ENCODE measurements at places on chromosomes 1 and 21.

DNA sequence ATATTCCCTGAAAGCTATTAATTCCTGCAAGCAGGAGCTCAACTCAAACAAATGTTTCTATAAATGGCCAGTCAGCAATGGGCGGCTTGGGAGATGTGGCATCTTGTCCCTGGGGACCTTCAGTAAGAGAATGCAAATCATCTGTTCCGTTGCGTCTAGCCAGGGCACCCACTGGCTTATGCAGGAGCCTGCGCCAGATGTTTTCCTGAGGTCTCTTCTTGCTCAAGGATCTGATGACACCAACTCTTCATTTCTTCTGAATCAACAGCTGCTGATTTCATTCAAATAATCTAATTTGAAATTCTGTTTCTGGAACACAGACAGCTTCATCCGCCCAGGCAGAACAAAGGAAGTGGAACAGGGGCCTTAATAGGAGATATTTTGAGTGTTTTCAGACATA is 70.0 kb upstream of the AJAP1 start:
- DNase-seq: no peak

- no peak for DNase-seq
Measured at GRCh38 chr1:29971703-29972102, 735.4 kb downstream of the PTPRU start.

DNA sequence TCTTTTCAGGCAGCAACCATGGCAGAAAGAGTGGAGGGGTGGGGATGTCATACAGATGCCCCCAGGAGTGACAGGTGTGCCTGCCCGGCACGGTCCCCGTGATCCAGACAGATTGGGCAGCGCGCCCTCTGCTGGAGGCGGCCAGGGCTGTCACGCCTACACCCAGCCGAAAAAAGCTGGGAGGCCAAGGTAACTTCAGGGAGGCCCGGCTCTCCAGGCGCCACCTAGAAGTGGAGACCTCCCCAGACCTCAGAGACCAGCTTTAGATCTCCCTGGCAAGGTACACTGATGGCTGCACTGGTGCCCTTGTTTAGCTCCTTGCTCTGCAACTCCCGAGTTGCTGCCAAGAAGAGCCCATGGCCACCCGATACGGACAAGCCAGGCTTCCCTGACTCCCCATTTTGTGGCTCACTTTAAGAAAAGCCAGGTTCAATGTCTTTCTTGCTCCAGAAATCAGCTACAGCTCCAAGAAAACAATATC is 6.6 kb downstream of the GOLT1A start:
- peak; percentile 55 for DNase-seq

DNA sequence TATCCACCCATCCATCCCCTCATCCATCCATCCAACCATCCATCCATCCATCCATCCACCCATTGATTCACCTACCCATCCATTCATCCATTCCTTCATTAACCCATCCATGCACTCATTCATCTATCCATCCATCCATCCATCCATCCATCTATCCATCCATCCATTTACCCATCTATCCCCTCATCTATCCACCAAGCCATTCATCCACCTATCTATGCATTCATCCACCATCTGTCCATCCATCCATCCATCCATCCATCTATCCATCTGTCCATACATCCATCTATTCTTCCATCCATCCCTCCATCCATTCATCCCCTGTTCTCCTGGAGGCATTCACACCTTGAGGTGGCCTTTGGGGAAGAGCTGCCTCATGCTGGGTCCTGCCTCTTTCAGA is 107.0 kb downstream of the PRDM16 start:
- DNase-seq: no peak

GRCh38 chr1:51484591-51484990 is 34.5 kb downstream of the EPS15 start:
- no peak for DNase-seq

DNA sequence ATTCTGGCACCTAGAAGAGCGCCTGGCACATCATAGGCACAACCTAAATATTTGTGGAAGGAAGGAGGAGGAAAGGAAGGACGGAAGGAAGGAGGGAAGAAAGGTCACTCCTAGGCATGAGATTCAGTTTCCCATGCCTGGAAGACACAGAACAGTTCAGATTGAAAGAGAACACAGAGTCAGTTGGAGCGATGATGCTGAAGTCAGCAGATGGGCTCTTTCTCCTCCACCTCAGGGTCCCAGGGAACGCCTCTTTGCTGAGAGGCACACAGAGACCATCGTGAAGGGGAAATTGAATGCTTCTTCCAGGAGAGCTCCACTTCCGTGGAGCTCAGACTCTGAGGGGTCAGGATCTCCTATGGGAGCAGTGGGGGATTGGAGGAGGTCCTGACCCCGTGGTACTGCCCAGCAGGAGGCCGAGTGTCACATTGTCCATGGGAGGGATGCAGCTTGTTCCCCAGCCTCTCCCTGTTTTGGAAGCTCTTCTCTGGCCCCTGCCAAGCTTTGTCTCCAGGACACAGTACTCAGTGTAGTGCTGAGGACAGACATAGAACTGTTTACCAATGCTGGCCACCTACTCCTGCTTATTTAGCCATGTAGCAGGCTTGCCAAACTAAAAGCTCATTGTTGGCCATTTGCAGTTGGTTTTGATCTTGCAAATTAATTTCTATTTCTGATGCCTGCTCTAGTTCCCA is 2.4 kb downstream of the MYBPHL start:
- DNase-seq: peak; percentile 43

GRCh38 chr1:39626646-39627045 is 12.8 kb downstream of the HEYL start:
- no peak for DNase-seq

DNA sequence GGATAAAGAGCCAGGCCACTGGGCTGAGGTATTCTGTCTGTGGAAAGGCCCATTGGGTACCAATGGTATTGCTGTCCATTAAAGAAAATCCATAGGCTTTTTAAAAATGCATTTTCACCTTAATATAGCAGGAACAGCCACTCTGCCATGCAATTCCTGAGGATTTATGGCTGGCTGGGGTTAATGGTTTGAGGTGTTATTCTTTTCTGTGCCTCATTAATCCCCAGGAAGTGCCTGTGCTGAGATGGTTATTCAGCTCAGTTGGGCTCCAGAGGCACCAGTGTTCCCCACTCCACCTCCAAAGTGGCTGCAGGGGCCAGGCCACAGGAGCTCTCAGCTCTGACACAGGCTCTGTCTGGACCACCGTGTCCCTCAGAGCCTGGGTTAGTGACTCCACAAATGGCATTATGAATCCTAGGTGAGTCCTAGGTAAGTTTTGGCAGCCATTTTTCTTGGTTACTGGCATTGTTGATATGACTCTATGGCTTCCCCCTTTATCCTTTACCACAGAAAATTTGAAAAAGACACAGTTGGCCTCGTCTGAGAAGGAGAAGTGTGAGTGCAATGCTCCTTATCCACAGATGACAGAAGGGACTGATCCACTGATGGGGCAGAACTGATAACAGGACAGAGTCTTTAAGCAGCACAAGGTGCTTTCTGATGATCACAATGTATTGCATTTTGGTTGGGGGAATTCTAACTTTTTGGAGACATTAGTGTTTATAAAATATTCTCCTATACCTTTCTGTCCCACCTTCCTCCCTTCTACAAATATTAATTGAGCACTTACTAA is 2.2 kb upstream of the PAPPA2 start:
- DNase-seq: no peak

GRCh38 chr1:44598167-44598566 is 76.1 kb downstream of the TMEM53 start:
- DNase-seq: no peak

DNA sequence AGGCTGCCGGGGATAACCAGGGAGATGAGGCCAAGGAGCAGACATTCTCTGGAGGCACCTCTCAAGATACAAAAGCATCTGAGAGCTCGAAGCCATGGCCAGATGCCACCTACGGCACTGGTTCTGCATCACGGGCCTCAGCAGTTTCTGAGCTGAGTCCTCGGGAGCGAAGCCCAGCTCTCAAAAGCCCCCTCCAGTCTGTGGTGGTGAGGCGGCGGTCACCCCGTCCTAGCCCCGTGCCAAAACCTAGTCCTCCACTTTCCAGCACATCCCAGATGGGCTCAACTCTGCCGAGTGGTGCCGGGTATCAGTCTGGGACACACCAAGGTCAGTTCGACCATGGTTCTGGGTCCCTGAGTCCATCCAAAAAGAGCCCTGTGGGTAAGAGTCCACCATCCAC is 19.4 kb upstream of the SH3D21 start:
- DNase-seq: no peak

DNA sequence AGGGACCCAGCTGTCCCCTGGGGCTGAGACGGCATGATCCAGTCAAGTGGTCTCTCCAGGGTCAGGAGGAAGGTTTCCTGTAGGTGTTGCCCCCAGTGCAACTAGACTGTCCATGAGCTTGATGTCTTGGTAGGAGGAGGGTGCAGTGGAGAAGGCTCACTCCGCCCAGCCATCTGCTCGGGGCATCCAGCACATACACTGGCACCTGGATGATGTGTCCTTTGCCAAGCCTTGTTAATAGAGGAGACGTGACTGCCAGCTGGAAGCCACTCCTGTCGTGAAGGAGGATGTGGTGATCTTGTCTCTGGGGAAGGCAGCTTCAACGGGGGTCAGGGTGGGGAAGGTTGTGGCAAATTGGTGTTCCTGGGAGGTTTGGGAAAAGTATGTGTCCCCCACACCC is 6.2 kb downstream of the DISP3 start:
- no peak for DNase-seq

- DNase-seq: no peak
Measured at GRCh38 chr1:210750468-210750867, 383.5 kb downstream of the KCNH1 start.

DNA sequence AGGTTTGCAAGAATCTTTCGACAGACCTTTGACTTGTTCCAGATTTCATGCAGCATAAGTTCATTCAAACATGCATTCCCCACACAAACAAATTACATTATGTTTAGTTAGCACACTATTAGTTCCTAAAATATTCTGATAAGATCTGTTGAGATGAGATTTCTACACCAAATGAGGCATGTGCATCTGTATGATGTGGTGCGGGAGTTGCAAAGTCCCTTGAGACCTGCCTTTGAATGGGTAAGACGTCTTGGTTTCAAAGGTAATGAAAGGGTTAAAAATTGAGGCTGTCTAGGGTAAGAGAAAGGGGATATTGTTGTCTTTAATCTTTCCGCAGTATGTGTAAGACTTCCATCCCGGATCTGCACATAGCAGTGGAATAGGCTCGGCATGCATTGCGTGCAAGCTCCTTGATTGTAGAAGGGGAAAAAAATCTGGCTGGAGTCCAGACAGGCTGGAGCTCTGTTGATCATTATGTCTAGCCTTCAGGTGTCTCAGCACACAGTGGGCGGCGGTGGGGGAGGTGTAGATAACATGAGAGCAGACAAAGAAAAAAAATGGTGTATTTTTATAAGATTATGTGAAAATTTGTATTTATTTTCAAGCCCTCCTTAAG is 296.6 kb downstream of the PTPRC start:
- DNase-seq: peak; percentile 33

DNA sequence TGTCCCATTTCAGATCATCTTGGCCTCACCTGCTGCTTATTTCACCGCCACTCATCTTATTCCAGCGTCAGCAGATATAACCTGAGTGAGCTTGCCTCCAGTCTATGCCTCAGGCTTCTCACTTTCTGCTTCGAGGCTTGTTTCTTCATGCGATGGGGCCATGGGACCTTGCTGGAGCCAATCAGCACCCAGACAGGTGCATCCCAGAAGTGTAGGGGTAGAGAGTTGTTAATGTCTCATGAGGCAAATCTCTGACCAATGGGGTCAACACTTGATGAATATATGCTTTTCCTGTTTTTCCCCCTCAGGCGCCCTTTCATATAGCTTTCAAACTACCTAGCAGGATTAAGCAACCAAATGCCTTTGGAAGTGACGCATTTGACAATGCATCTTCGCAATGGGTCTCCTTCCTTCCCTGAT is 935 bp upstream of the YIPF1 start:
- DNase-seq: no peak

DNA sequence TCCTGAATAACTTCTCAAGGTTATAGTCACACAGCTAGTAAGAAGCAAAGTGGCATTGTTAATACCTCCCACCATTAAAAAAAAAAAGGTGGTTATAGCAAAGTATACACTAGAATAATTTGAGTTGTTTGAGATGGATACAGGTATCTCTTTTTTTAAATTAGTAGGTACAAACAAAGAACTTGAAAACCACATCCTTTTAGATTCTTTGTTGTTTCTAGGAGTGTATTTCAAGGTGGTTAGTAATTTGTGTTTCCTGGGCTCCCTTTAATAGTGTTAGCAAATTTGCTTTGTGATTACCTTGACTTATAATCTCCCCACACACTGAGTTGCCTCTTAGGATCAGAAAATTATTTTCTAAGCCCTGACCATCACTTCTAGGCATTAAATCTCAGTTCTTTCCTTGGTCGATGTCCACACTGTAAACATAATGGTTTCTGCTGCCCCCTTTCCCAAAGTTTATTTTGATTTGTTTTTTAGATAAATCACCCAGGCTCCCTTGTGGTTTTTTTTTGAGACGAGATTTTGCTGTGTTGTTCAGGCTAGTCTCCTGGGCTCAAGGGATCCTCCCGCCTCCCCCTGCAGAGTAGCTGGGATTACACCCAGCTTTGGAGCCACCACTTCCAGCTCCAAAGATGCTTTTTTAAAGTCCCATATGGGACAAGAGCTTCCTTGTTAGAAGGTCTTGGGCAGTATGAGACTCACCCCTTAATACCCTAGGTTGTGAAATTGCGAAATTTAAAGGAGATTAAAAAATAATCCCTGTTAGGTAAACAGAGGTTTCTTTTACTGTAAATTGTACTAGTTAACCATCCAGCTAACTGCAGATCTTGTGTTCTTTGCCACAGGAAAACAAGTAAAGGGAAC is 6.2 kb downstream of the AKIRIN1 start:
- no peak for DNase-seq

GRCh38 chr21:31447505-31447904 is 103.4 kb upstream of the TIAM1 start:
- no peak for DNase-seq

DNA sequence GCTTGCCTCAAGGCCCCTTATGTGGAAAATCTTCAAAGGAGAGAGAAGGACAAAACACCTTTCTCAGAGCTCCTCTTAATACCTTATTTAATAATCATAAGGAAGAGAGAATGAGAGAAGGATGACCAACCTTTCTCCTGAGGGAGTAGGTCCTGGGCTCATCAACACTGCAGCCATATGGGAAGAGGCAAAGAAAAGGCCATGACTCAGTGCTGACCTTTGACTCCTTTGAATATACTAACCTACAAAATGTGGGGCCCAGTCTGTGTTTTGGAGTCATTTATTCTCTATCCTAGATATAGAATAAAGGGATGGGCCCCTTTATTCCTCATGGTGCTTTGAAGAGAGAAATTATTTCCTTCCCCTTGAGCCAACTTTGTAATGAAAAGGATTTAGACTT is 38.3 kb downstream of the CAMSAP2 start:
- no peak for DNase-seq

- DNase-seq: no peak
Measured at GRCh38 chr1:166165661-166166328, 1.0 kb downstream of the FAM78B start.

DNA sequence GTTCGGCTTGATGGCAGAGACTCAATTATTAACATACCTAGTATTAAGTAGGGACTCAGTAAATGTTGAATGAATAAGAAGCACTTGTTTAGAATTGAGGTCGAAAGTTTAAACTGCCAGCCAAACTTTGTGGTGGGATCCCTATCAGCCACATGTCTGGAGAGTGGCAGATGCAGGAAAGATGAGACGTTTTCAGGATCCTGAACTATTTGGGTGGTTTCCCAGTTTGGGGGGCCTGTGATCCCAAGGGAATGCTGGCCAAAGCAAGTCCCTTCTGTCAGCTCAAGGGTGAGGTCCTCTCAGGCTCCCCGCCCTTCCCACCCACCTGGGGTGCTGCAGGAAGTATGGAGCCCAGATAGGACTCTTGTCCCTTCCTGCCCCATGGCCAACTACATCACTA is 38.6 kb downstream of the KCNC4 start:
- no peak for DNase-seq

Measured in left ventricle myocardium inferior (tissue), 1 donor.